Cerebellar nuclear complex (tissue), 1 donor: ENCODE measurements at places on chromosomes 6 and 20.

- DNase-seq = no peak
Measured at GRCh38 chr6:157403686-157404051, 22.7 kb downstream of the ZDHHC14 start.

- DNase-seq = no peak
Measured at GRCh38 chr6:119966484-119966883, 616.9 kb upstream of the MAN1A1 start.

- DNase-seq = no peak
Measured at GRCh38 chr6:7974938-7975763, 64.6 kb upstream of the TXNDC5 start.

DNA sequence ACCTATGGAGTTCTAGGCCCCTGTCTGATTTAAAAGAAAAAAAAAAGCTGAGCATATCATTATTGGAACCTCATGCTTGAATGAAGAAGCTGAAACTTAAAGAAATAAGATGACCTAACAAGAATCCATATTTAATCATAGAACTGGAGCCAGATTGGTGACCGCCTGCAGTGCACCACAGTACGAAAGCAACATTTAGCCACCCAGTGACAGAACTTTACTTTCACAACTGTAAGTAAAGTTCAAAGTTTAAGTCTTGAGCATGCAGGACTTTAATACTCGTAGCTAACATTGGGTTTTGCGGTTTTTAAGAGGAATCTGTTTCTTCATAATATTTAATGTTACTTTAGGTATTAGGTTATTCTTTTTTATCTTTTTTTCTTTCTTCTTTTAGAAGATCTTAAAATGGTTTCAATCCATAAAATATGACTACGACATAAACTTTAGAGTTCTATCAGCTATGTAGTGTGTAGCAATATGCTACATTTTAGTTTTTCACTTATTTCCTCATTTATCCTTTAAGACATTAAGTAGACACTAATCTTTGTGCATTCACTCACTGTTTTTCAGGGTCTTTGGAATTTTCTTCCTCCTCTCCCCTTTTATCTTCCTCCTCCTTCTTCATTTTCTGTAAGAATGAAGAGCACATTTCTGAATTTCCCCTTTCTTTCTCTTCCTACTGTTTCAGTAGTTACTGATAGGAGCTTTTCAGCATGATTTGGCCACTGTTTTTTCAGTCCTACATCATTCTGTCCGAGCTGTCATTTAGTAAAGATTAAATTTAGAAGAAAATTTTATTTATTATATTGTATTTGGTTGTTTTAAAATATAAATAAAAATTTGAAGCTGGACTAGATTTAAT is 514.1 kb downstream of the GRIK2 start:
- no peak for DNase-seq

DNA sequence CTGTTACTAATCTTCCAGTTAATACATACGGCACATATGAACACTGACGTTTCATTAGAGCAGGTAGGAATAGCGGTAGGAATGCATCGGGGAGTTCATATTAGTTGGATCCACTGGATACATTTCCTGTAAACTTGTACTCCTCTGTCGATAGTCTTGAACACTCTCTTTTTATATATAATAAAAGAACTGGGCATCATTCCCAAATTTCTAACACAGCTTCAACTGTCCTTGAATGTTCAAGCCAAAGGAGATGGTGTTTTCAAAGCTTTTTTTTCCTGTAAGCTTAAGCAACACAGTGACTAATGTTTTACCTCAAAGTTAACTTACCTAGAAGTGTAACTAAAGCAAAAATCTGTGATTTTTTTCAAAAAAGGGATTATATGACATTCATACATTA is 195.3 kb downstream of the UTRN start:
- DNase-seq = no peak

- no peak for DNase-seq
Measured at GRCh38 chr6:8914700-8915099, 479.4 kb upstream of the SLC35B3 start.

DNA sequence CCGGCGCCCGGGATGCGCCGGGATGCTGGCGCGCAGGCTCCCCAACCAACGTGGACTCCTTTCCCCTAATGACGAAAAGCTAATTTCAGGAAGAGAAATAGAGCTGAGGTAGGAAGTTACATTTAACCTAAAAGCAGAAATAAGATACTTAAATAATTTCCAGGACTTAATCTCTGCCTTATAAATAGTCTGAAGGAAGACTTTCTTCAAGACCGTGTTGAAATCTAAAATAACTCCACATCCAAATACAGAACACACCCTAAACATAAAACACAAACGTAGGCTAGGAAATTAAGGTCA is 1.3 kb downstream of the ASF1A start:
- no peak for DNase-seq

- DNase-seq = no peak
Measured at GRCh38 chr6:12024216-12024615, 12.1 kb downstream of the HIVEP1 start.

GRCh38 chr6:162058281-162058875 is 669.2 kb downstream of the PRKN start:
- no peak for DNase-seq

DNA sequence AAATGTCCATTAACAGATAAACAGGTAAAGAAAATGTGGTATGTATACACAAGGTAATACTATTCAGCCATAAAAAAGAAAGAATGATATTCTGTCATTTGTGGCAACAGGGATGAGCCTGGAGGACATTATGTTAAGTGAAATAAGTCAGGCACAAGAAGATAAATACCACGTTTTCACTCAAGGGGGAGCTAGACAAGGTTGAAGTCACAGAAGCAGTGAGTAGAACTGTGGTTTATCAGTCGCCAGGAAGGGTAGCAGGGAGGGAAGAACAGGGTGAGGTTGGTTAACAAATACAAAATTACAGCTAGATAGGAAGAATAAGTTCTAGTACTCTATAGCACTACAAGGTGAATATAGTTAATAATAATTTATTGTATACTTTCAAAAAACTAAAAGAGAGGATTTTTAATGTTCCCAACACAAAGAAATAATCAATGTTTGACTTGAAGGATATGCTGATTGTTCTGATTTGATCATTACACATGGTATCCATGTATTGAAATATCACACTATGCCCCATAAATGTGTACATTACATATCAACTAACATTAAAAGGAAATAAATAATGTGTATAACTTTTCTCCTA is 21.1 kb downstream of the RTN4IP1 start:
- no peak for DNase-seq

DNA sequence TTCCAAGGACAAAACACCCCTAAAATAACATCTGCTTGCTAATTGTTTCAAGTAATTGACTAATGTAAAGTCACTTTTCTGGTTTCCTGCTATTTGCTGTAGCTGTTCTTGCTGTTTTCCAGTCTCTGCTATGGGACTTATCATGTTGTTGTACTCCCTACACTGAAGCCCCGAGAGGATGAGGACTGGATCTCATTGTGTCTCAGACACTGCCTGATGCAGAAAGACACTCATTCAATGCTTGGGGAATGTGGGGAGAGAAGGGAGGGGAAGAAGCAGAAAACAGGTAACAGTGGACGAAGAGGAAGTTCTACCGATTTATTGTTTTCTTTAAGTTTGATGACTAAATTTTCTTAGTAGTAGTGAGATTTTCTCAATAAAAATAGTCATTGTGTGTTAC is 79.8 kb downstream of the DOK5 start:
- DNase-seq = no peak

- no peak for DNase-seq
Measured at GRCh38 chr6:44446626-44447300, 59.3 kb downstream of the CDC5L start.

- no peak for DNase-seq
Measured at GRCh38 chr6:54665278-54665677, 181.3 kb upstream of the FAM83B start.

DNA sequence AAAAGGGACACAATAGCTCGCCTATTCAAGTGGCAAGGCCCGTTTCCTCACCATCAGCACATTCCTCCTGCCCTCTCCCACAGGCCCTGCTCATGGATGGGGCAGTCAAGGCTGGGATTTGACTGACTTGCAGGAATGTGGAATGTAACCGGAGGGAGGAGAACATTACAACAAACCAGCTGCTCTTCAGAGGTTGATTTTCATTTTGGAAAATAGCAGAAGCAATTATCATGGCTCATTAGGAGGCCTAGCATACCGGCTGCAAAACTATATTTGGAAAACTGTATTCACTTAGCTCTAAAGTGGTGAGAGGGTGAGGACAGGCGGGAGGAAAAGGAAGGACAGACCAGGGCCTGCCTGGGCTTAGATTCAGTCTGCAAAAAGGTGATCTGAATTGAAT is 283.7 kb downstream of the CD83 start:
- DNase-seq = no peak

DNA sequence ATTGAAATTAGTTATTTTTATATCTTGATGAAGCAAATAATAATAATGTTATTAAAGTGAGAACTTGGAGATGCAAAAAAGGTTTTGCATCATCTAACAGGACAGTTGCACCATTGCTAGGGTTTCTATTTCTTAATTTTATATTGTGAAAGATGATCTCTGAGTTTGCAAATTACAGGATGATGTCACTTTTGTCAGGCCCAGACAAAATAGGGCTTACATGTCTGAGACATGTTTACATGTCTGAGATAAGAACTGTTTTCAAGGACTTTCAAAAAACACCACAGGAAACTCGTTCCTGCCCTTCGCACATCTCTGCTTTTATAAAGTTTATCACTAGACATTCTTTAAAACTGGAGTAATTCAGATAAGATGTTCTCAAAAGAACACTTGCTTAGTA is 1075.8 kb upstream of the MANEA start:
- no peak for DNase-seq

- DNase-seq = no peak
Measured at GRCh38 chr6:87808005-87808757, 106.1 kb upstream of the AKIRIN2 start.
